ELR (cell line): ENCODE measurements at places on chromosomes 13 and 19.

- no peak for DNase-seq
These were observed 70.1 kb downstream of the COL4A1 start for GRCh38 chr13:110236831-110237261.

DNA sequence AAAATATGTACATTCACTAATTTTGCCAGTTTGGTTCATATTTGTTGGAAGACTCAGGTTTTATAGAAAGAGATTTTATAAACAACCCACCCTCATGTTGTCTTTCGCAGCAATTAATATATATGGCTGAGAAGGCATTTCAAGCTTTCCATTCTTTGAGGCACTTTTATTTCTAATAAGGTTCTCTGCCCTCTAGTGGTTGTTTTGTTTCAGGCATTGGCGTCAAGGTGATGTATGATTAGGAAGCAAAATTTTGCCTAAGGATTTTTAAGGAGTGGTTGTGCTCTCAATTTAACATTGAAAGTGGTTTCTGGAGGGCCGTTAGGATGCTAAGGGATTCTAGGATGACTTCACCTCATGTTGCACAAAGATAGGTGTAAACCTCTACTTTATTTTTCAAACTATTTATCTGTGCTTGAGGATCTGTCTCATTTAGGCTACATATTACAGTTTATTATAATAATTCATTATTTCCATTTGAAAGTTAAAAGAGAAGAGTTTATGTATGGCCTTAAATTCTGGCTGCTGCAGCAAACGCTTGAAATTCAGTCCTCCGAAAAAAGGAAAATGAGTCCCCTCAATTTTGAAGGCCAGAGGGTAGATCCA, 35.9 kb downstream of the OXGR1 start:
- peak; percentile 61 for DNase-seq

GRCh38 chr19:3365836-3366752, at the start of gene NFIC:
TSS of gene NFIC (plus strand) at chr19:3366583. CDS start at chr19:3366637, 54 bp downstream.
- peak; percentile 83 for DNase-seq

DNA sequence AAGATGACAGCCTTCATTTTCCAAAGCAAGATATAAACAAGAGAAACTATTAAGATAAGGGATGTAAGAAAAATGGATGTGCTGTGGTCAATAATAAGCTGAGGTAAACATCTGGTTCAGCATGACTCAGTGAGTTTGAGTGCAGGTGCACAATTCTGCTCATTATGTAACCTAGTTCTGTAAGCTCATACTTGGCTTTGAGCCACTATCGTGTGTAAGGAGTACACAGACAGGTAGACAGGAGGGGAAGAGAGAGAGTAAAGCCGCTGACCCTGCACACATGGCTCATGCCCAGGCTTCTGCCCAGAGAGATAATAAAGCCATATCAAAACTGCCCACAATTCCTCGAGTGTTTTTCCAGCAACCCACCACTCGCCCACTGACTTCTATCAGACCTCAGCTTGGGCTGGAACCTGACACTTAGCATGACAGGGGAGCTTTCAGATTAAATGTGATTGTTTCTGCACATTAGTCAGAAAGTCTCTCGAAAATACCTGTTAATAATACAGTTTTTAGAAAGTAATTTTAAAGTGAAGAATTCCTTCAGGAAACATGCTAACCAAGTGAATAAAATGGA, 51.7 kb downstream of the ZNF91 start:
- DNase-seq: no peak

DNA sequence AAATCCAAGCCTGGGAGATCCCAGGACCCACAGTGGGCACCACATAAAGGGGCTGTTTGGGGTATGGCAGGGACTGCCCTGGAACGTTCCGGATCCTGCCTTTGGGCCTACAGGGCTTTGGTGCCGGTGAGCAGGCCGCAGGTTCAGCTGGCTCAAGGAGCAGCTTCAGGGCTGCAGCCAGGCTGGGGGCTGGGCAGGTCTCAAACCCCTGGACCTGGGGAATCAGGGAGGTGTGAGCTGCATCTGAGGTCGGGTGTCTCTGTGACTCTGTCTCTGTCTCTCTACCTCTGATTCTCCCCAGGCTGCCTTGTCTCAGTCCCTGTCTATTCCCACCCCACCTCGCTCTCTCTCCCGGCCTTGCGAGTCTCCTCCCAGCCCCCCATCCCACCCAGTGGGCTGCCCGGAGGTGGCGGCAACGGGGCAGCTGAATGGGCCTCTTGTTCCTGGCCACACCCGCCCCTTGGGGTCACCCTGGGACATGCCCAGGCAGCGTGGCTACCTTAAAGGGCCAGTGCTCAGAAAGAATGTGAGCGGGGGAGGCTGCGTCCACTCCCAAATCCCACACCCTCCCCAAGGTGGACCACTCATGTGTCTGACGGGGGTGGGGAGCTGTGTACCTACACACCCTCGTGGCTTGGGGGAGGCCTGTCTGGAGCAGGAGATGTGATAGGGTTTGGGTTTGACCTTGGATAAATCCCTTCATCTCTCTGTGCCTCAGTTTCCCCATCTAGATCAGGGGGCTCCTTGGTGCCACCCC, 31.1 kb downstream of the NFIC start:
- no peak for DNase-seq

DNA sequence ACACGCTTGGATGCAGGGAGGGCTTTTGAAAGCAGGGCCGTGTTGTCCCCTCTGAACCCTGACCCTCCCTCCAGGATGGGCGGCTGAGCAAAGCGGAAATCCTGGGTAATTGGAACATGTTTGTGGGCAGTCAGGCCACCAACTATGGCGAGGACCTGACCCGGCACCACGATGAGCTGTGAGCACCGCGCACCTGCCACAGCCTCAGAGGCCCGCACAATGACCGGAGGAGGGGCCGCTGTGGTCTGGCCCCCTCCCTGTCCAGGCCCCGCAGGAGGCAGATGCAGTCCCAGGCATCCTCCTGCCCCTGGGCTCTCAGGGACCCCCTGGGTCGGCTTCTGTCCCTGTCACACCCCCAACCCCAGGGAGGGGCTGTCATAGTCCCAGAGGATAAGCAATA, 15.2 kb downstream of the RCN3 start:
- no peak for DNase-seq

DNA sequence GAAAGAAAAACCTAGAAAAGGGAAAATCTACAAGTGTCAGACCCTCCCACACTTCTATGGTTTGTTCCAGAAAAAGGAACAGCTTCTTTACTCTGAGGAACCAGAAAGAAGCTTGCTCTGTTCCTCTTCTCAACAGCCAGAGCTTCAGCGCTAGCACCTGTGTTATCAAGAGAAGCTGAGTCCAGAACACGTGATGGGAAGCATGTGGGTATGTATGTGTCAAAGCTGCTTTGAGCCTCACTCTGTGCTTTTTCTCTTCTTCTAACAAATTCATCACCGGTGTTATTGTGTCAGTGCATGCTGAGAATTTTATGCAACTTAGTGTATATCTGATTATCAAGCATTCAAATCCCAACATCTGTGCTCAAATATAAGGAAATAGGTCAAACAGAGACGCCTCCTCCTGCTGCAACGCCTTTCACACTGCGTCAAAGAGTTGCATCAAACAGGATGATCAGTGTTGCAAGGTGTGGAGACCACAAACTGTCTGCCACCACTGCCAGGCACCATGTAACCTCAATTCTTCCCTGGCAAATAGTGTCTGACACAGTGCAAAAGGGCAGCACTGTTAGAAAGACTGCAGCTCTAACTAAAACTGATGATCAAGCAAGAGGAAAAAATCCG, 83.9 kb downstream of the LRRC63 start:
- peak; percentile 23 for DNase-seq

- DNase-seq: no peak
These were observed 39.1 kb downstream of the USP12 start for GRCh38 chr13:27132538-27132937.

DNA sequence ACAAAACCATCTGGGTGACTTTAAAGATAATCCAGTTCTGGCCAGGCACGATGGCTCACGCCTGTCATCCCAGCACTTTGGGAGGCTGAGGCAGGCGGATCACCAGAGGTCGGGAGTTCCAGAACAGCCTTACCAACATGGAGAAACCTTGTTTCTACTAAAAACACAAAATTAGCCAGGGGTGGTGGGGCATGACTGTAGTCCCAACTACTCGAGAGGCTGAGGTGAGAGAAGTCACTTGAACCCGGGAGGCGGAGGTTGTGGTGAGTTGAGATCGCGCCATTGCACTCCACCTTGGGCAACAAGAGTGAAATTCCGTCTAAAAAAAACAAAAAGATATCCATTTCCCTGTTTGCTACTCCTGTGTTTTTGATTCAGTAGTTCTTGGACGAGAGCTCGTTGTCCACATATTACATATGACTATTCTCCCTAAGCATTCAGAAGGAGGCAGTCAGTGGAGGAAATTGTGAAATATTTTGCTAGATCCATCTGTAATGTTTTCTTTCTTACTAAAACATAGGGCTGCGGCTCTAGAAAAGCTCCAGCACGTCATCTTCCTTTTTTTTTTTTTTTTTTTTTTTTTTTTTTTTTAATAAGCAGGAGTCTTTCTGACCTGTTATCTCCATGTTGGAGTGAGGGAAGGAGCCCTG, 33.6 kb downstream of the ZNF701 start:
- peak; percentile 47 for DNase-seq

DNA sequence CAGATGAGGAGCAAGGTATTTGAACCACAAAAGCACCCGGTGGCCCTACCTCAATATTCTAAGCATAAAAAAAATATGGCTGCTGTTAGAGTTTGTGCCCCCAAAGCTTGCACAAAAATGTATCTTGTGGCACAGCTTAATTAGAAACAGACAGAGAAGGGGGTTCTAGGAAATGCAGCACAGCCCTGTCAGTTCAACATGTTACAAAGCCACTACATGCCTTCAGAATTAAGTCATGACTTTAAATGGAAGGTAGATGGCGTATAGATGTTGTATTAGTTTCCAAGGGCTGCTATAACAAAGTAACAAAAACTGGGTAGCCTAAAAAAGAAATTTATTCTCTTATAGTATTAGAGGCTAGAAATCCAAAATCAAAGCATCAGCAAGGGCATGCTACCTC, 703.8 kb downstream of the DIAPH3 start:
- DNase-seq: no peak

- peak; percentile 93 for DNase-seq
These were observed at the start of gene ZNF284 for GRCh38 chr19:44071824-44072542. TSS of gene ZNF284 (plus strand) at chr19:44072159. CDS start at chr19:44076390, 4,231 bp downstream.

DNA sequence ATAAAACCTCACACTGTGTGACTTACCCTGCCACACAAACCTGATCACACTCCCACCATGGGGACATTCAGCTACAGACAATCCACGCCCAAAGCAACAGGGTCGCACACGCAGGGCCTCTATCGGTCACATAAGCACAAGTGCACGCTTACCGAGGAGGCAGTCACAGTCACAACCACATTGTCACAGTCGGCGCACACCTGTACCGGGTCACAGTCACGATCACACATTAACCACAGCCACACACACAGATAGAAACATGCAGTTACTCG, 579 bp downstream of the ZNF566 start:
- DNase-seq: no peak

- DNase-seq: peak; percentile 59
These were observed 42.2 kb upstream of the HNRNPA1L2 start for GRCh38 chr13:52599848-52600603.

GRCh38 chr13:39577203-39577602, 25.8 kb downstream of the LHFPL6 start:
- no peak for DNase-seq

GRCh38 chr13:92175330-92175729, 776.9 kb downstream of the GPC5 start:
- peak; percentile 17 for DNase-seq

DNA sequence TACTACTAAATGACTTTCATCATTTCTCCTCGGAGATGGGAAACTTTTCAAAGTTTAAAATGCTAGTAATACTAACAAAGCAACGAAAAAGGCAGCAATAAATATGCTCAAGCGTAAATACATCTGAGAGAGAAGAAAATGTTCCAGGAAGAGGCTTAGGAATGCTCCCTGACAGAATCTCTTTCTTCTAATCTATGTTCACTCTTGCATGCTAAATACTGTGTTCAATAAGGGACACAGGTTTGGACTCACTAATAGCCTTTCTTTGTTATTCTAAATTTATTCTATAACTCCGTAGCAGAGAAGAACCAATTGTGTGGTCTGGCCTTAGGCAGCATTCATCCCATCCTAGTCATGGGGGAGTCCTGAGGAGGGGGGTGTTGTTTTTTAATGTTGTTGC, 823.0 kb downstream of the PCDH9 start:
- no peak for DNase-seq

- no peak for DNase-seq
These were observed 575.0 kb upstream of the KLF12 start for GRCh38 chr13:74709226-74709625.

- DNase-seq: peak; percentile 28
These were observed 795 bp downstream of the JOSD2 start for GRCh38 chr19:50510121-50510670.

- peak; percentile 64 for DNase-seq
These were observed 9.1 kb upstream of the ACOD1 start for GRCh38 chr13:76939215-76939614.

DNA sequence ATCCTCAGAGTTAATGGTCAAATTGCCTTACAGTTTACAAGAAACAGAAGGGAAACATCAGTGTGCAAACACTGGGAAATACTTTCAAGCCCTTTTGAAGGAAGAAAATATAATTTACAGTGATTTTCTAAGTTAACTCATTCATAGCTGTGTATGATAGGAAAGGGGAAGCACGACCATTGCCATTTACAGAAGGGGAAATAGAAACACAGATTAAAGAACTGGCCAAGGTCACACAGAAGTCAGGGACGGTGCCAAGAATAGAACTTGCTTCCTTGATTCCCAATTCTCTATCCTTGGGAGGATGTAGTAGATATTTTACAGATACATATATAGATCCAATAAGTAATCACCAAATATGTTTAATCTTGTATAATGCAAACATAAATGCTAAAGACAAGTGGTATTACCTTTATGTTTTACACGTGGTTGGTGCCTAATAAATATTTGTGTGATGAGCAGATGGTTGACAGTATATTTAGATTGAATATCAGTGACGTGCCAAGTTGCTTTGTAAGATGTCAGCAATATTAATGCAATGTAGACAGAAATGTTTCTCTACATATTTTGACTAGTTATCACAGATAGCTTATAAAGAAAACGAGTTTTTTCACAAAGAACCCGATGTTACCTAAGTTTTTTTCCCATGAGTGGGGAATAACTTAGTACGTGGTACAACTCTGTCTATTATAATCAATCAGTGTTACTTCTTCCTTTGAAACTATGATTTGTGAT, 73.1 kb downstream of the FLT1 start:
- DNase-seq: no peak

DNA sequence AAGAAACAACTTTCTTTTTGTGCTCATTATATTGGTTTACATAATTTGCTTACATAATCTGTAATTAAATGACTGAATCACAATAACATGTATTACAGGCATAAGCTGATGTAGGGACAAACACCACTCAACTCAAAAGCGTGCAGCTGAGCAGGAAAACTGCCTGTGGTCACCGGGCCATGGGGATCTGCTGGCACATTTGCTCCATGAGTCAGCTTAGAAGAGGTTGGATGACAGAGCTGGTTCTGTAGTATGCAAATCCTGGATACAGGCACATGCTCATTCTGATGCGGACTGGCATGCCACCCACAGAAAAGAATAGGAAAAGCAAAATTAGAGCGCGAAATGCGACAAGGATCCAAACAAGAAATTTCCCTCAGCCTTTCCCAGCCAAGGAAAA, 128.6 kb downstream of the USP12 start:
- peak; percentile 98 for DNase-seq
